Mesothelial cell of epicardium (in vitro differentiated cells): ENCODE measurements at places on chromosomes 4 and X. TPM values are rescaled to one million over a fixed set of nuclear protein-coding genes. Genes with fewer than 3 reads are reported as not detected.

The CNGA1 gene
- 3.9 to 4.7 TPM (median 4.6 TPM) in 3 replicates for total RNA-seq

- H3K27me3 ChIP-seq = no peaks in the 10 kb centered on the region
- H3K4me1 ChIP-seq = peaks cover 15% of the 10 kb centered on the region
- no peak overlapping the region for H3K4me3 ChIP-seq
- peak overlapping the region; percentile 59 for H3K27ac ChIP-seq
- peaks cover under 1% of the 10 kb centered on the region for H3K36me3 ChIP-seq
Observed at GRCh38 chrX:110022599-110023448, 19.9 kb downstream of the TMEM164 start.

GRCh38 chr4:26197018-26197779 lies 123.6 kb upstream of the RBPJ start:
- peaks cover 20% of the 10 kb centered on the region for H3K4me1 ChIP-seq
- H3K27ac ChIP-seq = no peak overlapping the region
- no peaks in the 10 kb centered on the region for H3K36me3 ChIP-seq
- peaks cover 17% of the 10 kb centered on the region for H3K27me3 ChIP-seq
- H3K4me3 ChIP-seq = no peak overlapping the region

DNA sequence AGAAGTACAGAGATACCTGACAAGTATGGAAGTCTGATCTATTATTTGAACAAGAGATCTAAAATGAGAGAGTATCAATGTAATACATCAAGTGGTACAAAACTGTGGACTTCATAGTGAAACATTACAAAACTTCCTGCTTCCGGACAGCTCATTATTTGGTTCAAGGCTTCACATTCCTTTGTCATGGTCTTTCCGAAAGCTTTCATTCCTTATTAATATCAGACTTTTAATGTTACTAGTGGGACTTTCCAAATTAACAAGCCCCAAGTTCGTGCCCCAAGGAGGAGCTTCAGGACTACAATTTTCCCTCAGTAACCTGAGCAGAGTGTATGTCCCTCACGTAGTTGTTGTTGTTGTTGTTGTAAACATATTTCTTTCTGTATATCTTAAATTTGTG lies 1.2 kb downstream of the CHIC2 start:
- DNase-seq = no peak
- peak overlapping the region; percentile 96 for H3K27ac ChIP-seq
- peaks cover 42% of the 10 kb centered on the region for H3K4me1 ChIP-seq
- no peaks in the 10 kb centered on the region for H3K27me3 ChIP-seq

DNA sequence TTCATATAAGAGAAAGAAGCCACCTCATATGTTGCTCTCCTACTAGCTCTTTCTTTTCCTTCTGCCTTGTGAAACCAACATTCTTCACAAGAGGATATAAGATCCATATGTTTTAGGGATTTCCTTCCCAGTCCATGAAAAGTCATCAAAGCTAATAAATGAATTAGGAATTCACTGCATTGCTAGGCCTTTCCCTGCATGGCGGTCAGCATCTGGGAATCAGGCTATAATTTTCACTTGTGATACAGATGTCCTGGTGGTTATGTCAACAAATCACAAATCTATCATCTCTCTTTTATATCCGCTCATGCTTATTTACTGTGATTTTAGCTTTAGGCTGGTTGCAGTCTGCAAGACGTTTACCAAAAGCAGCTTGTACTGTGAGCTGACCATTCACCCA lies 510.0 kb downstream of the NLGN4X start:
- DNase-seq = no peak
- no peak overlapping the region for H3K27ac ChIP-seq
- H3K4me1 ChIP-seq = no peaks in the 10 kb centered on the region
- H3K27me3 ChIP-seq = no peaks in the 10 kb centered on the region

The KCTD8 gene
- 5.6 to 7.1 TPM (median 6.6 TPM) in 3 replicates for total RNA-seq
